CD8-positive, alpha-beta T cell (primary cell): ENCODE measurements at places on chromosomes 7 and 10.

DNA sequence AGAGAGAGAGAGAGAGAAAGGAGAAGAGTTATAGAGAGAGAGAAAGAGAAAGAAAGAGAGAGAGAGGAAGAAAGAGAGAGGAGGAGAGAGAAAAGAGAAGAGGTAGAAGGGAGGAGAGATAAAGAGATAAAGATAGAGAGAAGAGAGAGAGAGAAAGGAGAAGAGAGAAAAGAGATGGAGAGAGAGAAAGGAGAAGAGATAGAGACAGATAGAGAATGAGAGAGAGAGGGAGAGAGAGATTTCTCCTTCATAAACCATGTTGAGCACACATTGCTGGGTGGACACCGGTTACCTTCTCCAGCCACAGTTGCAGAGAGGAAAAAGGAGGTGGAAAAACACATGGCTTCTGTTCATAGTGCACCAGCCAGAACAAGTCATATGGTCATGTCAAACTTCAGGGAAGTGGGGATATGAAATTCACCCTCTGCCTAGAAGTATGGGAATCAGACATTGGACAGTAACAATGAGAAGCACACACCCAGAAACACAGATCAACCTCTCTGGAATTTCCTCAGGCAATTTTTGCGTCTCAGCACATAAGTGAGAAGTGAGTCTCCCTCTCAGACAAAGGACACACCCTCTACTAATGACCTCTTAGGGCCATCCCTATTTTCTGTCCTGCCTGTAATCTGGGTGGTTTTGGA is 172.5 kb upstream of the SVIL start:
- no peak for DNase-seq

DNA sequence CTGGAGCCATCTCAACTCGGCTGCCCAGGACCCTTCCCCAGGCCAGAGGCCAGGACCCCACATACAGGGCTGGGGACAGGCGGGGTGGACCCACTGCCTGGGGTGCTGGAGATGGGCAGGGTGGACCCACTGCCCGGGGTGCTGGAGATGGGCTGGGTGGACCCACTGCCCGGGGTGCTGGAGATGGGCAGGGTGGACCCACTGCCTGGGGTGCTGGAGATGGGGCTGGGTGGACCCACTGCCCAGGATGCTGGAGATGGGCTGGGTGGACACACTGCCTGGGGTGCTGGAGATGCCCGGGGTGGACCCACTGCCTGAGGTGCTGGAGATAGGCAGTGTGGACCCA is 32.4 kb upstream of the FOXL3 start:
- no peak for DNase-seq

- DNase-seq, result no peak
Measured at GRCh38 chr7:32658467-32658869, 163.2 kb downstream of the AVL9 start.

DNA sequence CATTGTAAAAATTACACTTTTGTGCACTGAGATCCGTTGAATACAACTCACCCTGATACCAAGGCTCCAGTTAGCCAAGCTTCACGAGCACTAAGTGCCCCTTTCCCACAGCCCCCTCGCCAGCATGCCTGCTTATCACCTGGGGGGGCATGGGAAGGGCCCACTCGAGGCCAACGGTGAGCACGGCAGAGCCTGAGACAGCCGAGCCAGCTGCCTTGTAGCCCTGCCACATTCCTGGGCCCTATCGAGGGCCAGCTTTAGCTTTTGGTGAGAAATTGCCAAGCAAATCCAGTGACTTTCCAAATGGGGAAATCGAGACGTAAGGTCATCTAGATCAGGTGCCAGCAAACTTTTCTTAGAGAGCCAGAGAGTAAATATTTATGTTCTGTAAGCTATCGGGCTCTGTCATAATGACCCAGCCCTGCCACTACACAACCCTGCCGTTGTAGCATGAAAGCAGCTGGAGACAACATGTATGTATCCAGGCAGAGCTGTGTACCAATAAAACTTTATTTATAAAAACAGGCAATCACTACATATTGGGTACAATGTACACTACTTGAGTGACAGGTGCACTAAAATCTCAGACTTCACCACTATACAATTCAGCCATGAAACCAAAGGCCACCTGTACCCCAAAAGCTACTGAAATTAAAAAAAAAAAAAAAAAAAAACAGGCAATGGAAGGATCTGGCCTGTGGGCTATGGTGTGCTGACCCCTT is 83.6 kb downstream of the FAM53B start:
- no peak for DNase-seq

- DNase-seq, result no peak
Measured at GRCh38 chr10:103278862-103279298, 1.9 kb downstream of the INA start.

DNA sequence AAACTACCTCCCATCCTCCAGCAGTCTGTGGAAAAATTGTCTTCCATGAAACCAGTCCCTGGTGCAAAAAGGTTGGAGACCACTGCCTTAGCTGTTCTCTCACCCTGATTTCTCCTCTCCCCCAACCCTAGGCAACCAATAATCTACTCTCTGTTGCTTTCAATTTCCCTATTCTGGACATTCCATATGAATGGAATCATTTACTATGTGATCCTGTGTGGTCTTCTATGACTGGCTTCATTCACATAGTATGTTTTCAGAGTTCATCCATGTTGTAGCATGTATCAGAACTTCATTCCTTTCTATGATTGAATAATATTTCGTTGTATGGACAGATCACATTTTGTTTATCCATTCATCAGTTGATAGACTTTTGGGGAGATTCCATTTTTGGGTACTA is 38.3 kb upstream of the DLG5 start:
- no peak for DNase-seq

DNA sequence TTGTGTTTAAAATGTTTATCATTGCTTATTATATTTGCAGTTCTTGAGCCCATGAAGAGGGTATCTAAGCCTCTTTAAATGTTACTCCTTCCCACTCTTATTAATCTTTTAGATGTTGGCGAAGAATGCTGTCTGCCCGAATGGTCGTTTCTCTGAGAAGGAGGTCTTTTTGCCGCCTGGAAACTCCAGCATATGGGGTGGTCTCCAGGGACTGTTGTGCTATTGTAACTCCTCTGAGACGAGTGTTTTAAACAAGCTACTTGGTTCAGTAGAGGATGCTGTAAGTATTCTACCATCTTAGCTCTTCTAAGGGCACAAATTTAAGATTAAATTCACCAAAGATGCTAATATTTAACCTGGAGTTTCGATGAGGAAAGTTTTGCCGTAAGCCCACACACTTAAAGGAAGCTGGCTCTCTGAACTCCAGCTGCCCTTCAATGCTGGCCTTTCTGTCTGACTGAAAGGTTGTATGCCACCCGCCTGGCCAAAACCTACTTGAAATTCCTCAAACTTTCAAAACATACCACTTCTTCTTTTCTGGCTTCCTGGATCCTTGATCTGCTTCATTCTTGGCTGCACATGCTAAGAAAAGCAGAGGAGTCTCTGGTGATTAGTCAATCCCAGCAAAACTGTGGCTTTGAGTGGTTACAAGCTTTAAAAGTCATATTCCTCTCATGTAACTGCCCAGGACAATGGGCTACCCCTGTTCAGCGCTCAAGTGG is 74.7 kb downstream of the ABCA13 start:
- DNase-seq, result no peak

- DNase-seq, result no peak
Measured at GRCh38 chr7:43799605-43800004, 41.1 kb downstream of the BLVRA start.

DNA sequence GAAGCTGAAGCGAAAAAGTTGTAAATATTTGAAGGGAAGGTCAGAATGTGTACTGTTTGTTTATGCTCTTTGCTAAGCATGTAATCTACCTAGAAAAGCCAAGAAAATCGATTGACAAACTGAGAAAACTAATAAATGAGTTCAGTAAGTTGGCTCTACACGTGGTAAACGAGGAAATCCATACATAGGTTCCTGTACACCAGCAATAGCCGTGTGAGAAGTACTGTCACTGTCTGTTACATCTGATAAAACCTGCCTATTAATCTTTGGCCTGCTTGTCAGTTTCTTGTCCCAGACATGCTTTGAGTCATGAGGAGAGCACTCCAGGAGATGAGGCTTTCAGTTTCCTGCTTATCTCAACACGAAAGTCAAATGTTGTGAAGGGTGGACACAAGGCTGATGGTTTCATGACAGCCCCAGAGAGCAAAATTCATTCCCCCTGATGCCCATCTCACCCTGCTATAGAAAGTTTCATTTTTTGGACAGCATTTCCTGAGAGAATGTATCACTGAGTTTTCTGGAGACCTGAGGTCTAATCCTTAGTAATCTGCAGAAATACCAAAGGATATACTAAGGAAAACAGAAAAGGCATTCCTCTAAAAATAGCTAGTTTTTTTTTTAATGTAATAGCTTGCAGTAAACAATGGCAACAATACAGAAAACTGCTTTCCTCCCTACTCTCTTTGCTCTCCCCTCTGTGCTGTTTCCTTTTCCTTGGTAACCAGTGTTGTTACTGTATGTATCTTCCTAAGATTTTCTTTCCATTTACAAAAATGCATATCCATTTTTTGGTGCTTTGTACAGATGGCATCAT is 18.8 kb downstream of the BMPR1A start:
- DNase-seq, result no peak
